ENCODE measurements at places on chromosomes 2 and 18.

GRCh38 chr18:67362906-67363305, 153.6 kb downstream of the DSEL start:
- DNase-seq, result no peak

DNA sequence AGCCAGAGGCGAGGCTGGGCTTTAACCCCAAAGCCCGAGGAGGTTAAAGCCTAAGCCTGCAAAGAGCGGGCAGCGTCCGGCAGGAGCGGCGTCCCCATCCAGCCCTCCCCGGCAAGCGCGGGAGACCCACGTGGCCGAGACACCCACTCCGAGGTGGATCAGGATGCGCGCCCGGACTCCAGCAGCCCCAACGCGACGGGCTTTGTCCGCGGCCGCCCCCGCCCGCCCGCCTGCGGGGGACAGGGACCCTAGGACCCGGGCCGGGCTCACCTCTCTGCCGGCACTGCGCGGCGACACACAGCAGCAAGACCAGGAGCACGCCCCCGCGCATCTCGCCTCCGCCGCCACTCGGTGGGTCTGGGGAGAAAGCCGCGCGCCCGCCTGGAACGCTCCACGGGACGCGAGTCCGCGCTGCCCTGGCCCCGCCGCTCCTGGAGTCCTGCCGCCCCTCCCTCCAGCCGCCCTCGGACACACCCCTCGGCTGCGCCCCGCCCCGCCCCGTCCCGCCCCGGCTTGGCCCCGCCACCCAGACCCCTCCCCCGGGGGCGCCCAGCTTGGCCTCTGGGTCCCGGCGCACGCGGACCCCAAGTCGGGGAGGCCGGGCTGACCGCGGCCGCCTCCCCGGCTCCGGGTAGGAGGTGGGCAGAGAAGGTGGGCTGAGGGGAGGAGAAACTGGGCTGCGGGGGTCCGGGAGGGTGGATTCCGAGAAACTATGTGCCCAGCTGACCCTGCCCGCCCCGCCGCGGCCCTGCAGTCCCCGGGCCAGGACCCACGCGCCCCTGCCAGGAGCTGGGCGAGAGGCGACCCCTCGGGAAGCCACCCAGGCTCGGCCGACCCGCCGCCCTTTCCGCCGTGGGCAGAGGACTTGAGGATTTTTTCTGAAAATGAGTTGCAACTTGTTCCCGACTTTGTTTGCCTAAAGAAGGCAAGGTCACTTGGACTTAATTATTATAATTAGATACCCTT, at the start of gene LAMA1:
Gene LAMA1 (minus strand): TSS at position 408 of the 966 bp plus-strand sequence. CDS start 77 bp downstream, at position 331.
- peak; percentile 49 for DNase-seq

GRCh38 chr2:237056287-237056875, 29.3 kb upstream of the COPS8 start:
- DNase-seq, result no peak

GRCh38 chr2:8370258-8370802, 311.5 kb upstream of the ID2 start:
- DNase-seq, result no peak

DNA sequence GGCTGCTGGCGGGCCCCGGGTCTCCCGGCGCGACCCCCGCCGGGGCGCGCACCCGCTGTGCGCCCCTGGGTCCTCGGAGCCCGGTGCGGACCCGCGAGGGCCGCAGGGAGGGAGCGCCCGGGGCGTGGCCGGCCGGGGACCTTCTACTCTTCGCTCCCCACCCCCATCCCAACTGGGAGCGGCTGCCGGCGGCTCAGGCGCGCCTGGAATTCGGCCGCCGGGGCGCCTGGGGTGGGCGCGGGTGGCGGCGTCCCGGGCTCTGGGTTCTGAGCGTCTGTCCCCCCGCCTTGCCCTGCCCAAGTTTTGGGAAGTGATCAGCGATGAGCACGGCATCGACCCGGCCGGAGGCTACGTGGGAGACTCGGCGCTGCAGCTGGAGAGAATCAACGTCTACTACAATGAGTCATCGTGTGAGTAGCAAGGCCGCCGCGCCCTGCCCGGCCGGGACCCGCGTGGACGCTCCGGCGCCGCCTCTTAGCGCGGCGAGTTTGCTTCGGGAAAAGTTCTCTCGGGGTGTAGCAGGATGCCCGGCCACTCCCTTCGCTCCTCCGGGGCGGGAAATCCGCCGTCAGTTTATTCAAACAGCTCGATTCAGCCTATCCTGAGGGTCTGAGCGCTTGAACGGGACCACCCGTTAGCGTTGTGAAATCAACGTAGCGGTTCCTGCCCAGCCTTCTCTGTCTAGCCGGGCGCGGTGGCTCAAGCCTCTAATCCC, 502 bp downstream of the TUBB6 start:
- DNase-seq, result no peak

DNA sequence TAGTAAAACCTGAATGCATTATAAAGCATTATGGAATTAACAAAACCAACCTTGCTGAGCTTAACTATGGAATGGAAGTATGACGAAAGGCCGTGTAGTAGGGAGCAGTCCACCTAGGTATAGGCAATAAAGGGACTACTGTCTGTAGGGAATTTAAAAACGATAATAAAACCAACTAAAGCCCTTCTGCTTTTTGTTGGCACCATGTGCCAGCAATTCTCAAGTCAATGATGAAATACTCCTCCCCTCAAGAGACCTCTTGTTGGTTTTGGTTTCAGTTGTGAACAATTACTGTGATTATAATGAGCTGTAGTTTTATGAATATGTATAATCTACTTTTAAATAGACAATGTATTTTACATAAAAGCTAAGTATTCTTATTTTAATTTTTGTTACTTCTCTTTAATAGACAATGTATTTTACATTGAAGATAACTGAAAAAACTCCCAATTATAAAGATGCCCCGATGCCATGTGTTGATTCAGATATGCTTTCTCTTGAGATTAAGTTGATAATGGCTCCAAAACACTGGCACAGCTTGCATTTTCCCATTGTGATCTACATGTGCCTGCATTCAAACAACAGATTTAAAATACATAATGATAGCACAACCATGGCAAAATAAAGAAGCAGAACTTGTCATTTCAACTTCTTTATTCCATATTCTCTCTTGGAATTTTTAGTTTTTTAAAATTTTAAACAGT, 55.5 kb upstream of the ZDBF2 start:
- no peak for DNase-seq

DNA sequence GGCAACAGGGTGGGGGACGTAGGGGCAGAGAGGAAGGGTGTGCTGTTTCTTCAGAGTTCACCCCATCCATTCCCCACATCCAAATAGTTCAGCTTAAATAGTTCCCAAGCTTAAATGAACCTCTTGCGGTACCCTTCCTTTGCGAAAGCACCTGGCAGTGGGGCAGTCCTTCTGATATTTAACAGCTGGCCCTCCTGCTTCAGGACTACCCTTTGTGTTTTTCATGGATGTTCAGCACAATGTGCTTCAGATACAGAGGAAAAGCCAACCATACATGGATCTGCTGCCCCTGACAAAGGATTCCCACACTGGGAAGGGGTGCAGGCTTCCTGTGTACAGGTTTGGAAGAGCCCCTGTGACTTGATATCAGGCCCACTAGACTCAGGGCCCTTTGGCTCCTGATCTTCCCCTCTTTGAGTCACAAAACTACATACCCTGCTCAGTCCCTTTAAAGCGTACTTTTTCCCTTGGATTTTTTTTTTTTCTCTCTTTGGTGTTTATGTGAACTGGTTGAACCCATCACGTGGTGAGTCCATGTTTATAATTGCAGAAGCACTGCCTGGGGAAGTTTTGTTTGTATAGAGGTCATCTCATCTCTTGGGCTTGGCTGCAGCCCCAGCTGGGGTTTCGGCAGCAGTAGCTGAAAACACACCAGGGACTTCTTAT, 45.3 kb upstream of the IGFBP5 start:
- no peak for DNase-seq

GRCh38 chr2:35932276-35932963, 423.2 kb upstream of the CRIM1 start:
- no peak for DNase-seq

DNA sequence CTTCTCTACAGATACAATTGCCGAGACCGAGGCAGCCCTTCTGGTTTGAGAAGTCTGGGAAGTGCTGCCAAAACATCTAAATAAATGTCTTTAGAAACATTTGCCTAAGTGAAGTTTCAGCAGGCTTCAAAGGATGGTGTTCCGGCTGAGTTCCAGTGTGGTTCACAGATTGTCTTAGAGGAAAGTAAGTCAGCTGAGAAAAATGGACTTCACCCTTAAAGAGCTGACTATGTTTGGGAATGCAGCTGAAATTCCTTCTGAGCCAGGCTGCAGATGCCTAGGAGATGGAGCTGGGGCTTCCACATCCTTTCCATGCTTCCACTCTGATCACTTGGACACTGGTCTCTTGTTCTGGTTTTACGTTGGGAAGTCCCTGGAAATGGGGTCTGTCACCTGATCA, 83.6 kb downstream of the FHOD3 start:
- DNase-seq, result no peak

GRCh38 chr2:213419980-213420379, 135.7 kb downstream of the SPAG16 start:
- no peak for DNase-seq

DNA sequence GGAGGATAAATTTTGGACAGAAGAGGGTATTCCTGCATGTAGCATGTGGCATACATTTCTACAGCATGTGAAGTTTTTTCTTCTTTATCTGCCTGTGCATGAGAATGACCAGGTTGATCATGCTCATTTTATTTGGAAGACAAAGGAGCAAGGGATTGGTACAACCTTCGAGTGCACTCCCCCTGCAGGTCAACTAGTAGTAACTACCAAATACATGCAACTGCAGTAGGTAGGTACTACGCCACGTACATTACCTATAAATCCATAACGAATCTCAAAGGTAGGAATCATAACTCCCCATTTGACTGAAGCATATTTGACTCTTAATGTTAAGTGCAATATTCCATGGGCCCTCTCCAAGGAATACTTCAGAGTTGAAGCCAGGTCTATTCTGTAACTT, 763.9 kb downstream of the TSN start:
- DNase-seq, result no peak
